GDM1 (cell line): ENCODE measurements at places on chromosomes 7 and 10.

GRCh38 chr10:103114876-103115275 is 78.2 kb downstream of the NT5C2 start:
- DNase-seq, result no peak

DNA sequence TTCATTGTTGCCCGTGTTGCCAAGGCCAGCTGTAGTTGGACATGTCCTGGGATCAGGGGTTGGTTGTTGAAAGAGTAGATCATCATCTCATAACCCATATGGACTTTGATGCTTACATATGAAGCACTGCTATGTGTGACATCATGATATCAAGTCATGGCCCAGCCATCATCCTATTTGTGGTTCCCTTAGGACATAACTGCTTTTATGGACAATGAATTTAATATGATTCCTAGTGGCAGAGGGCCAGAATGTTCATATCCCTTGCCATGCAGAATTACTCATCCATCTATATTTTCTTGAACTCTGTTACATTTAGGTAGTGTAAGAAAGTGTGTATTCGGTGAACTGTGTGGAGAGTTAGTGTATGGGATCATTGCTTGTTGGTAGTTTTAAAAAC is 343.9 kb upstream of the LRGUK start:
- no peak for DNase-seq

DNA sequence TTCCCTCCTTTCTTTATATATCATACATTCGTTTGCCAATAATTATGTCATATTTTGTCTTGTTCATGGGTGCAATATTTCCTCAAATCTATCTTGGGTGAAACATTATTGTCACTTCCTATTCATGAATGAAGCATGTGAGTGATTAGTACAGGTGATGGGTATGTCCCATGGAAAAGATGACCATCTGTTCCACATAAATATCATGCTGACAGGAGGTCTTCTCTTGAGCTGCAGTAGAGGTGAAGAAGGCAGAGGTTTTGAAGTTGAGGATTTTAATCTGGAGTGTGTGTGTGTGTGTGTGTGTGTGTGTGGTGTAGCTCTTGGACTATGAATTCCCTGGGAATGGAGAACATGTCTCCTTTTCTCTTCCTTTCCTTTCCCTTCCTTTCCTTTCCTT is 350.5 kb upstream of the CHRM2 start:
- no peak for DNase-seq

DNA sequence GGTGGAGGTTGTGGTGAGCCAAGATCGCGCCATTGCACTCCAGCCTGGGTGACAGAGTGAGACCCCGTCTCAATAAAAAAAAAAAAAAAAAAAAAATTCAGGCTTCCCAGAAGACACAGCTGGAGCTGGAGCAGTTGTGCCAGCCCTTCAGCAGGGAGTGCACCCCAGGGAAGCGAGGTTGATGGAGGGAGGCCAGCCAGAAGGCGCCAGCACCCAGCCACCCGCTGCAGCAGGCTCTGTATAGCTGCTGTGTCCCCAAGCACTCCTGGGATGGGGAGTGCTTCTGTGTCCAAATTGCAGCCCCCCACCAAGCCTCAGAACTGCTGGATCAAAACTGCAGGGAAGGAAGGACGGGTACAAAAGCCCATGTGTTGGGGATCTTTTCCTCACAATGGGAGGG is 47.8 kb downstream of the COBL start:
- no peak for DNase-seq

DNA sequence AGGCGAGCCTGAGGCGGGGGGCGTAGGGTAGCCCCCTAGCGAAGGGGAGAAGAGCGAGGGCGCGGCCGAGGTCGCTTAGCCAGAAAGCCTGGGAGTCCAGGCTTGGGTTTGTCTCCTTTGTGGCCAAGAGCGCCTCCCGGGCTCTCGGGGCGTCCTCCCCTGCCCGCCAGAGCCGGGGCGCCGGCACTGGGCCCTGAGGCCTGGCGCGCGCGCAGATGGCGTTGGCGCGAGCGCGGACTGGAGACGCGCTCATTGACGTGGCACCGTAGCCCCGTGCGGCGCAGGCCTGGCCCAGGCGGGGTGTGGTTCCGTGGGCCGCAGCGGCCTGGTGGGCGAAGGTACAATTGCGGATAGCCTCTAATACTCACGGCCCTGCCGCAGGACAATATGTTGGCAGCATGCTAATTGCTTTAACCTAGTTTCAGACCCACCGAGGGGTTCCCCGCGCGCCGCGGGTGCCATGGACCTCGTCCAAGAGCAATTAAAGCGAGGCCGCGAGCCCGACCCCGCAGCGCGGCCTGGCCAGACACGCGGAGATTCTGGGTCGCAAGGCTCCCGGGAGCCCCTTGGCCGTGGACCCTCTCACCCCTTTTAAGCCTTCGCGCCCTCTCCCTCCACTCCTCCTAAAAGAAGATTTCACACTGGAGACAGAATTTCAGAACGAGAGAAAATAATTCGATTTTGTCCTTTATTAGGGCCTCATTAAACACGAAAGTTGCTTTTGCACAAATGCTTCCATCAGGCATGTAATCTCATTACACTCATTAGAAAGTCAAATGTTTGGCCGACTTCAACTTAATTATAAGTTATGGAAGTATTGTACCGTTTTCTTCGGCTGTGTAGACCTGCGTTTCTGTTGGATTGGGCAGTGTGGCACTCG is 3.1 kb downstream of the PTF1A start:
- DNase-seq, result no peak

DNA sequence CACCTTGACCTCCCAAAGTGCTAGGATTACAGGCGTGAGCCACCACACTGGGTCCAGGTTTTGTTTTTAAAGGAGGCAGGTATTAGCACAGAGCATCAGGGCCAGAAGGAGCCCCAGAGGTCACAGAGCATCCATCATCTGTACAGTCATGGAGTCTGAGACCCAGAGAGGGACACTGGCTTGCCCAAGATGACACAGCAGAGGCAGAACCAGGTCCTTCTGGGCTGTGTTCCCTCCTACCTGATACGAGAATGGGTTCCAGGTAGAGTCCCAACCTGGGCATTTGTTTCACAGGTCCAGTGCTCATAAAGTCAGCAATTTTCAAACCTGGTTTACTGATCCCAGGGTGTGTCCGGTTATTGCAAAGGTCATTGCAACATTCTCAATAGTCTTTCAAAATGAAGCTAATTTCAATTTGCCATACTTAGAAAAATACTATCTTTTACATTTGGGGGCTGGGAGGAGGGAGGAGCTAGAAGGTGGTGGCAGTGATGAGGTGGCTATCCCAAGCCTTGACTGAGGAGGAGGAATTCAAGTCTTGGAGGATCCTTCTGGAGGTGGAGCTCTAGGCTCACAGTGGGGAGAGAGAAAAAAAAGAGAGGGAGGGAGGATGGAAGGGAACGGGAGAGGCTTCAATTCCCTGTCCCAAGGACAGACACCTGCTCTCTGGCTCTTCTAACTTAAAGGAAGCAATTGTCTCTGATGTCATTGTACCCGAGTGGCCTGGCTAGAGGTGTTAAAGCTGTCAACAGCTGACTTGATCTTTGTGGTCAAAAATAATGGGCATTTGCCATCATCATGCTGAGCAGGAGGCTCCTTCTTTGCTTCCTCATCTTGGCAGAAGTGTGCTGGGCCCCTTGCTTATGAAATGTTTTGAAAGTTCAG is 8.1 kb downstream of the MXI1 start:
- no peak for DNase-seq

GRCh38 chr10:32142646-32143045 is 86.4 kb upstream of the KIF5B start:
- no peak for DNase-seq

GRCh38 chr10:51425431-51425830 is 274.0 kb downstream of the CSTF2T start:
- DNase-seq, result no peak

DNA sequence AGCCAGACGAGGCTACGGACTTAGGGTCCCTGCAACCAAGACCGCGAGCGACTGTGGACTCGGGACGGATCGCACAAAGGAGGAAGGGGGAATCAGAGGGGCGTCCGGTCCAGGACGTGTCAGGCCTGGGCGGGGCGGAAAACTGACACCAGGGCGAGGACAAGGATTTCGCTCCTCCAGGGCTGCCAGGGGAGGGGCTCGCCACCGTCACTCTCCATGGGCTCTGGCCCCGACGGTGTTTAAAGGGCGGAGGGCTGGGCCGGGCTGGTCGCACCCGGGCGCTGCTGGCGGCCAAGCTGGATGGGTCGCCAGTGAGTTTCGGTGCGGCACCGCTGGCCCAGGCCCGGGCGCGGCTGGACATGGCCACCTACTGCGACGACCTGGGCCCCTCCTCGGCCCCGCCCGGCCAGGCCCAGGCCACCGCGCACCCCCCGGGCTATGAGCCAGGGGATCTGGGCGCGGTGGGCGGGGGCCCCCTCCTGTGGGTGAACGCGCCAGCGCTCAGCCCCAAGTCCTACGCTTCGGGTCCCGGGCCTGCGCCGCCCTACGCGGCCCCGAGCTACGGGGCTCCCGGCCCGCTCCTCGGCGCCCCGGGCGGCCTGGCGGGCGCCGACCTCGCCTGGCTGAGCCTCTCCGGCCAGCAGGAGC is at the start of gene FOXI2:
Gene FOXI2 (plus strand): TSS at position 271 of the 648 bp plus-strand sequence. CDS start 89 bp downstream, at position 360.
- DNase-seq, result no peak
